ENCODE measurements at places on chromosomes 16 and 17.

- peak; percentile 65 for DNase-seq
Observed at GRCh38 chr17:8073627-8074484, 13.7 kb downstream of the ALOX12B start.

- DNase-seq, result no peak
Observed at GRCh38 chr17:40093580-40094201, 6.7 kb downstream of the NR1D1 start.

DNA sequence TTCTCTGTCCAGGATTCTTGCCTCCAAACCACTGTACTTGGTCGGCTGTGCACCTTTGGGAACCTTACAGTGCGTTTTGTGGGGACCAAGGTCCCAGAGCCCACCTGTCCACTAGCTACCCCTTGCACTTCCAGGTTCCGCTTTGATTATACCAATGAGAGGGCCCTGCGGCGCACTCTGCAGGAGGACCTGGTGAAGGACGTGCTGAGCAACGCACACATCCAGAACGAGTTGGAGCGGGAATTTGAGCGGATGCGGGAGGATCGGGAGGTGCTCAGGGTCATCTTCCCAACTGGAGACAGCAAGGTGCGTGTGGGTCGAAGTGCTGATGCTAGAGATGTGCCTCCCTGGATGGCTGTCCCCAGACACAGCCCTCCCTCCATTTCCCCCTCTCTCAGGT lies 18.8 kb downstream of the POLR2A start:
- no peak for DNase-seq

DNA sequence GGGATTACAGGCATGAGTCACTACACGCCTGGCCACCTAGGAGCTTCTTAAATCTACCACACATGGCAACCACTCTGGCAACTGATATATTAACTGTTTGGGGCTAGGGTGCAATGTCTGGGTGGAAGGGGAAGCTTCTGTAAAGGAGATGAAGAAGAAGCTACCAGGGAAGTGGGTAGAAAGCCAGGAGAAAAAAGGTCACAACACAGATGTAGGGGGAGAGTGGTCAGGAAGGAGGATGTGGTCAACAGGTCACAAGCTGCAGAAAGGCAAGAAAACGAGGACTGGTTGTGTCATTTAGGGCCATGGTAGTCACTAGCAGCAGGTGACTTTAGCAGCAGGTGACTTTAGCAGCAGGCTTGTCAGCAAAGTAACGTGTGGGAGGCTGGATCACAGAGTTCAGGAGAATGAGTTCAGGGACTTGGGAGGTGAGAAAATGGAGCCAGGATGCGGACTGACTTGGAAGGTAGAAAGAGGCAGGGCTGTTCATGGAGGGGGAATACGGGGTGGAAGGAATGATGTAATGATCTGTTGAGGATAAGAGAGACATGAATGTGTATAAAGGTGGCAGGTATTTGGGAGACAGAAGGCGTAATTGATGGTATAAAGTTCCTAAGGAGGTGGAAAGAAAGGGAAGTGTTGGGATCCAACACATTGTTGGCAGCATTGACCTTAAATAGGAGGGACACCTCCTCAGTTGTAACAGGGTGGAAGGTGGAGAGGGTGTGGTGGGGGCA lies 16.3 kb upstream of the WFIKKN2 start:
- peak; percentile 31 for DNase-seq

- DNase-seq, result no peak
Observed at GRCh38 chr16:59046335-59046734, 312.2 kb upstream of the GOT2 start.

- DNase-seq, result no peak
Observed at GRCh38 chr16:52141871-52142270, 405.1 kb downstream of the TOX3 start.

- no peak for DNase-seq
Observed at GRCh38 chr17:10757067-10757466, 27.2 kb upstream of the TMEM220 start.

DNA sequence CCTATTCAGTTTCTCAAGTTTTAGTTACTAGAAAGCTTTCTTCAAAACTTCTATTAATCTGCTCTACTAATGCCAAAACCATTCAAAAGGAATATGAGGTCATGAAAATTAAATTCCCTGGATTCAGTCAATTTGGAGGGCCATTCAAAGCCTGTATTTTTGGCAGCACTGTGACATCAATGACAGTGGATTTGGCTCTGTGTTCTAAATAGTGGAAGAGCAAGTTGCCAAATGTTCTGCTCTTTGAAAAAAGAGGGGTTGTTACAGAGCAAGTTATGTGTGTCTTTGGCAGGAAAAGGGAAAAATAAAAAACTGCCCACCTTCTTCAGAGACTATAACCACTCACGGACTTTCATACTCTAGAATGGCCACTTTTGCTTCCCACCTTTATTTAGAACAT lies 3.2 kb upstream of the C16orf46 start:
- no peak for DNase-seq

DNA sequence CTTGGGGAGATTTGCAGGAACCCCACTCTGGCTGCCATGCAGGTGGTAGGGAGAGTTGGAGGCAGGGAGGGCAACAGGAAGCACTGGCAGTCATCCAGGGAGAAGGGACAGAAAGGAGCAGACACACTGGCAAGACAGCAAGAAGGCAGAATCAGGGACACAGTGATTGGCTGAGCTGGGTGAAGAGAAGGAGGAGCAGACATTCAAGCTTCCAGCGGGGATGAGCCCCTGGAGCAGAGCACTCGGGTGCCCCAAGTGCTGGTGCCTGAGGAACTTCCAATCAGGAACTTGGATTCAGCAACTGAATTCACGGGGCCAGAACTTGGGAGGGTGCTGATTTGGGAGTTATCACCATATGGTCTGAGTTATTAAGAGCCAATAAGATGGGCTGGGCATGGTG lies 6.3 kb upstream of the ITGA3 start:
- no peak for DNase-seq

- no peak for DNase-seq
Observed at GRCh38 chr17:50608700-50609379, 25.8 kb upstream of the ABCC3 start.

DNA sequence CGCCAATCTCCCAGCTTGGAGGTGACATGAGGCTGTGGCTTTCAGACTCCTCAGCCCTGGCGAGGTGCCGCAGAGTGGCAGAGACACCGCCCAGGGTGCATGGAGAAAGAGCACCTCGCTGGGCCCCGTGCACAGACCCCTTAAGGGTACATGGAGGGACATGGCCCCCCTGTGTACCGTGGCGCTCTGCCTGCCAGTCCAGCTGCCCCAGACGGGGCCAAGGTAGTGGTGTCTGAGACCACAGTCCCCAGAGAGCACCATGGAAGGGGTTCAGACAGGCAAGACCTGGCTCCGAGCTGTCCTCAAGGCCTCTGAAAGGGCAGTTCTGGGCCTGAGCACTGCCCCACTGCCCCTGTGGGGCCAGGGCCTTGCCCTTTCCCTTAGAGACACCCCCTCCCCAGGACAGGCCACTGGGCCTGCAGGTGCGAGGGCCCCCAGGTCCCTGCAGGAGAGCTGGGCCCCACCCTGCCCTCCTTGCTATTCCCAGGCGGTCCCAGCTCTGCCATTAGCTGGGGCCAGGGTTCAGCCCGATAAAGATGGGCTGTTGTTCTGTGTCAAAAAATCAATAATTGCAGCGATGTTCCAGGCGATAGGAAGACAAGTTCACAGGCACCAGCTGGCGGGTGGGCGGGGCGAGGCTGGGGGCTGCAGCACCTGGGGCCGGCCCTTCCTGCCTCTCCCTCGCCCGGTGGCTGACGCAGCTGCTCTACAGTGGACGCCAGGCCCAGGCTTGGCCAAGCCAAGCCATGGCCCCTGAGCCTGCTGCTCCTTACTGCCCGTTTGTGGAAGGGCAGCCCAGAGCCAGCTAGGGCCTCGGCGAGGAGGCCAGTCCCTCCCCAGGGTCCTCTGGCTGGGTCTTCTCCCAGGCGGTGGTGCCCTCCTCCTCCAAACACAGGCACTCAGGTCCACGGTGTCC lies 51.7 kb downstream of the ZFPM1 start:
- DNase-seq, result no peak

DNA sequence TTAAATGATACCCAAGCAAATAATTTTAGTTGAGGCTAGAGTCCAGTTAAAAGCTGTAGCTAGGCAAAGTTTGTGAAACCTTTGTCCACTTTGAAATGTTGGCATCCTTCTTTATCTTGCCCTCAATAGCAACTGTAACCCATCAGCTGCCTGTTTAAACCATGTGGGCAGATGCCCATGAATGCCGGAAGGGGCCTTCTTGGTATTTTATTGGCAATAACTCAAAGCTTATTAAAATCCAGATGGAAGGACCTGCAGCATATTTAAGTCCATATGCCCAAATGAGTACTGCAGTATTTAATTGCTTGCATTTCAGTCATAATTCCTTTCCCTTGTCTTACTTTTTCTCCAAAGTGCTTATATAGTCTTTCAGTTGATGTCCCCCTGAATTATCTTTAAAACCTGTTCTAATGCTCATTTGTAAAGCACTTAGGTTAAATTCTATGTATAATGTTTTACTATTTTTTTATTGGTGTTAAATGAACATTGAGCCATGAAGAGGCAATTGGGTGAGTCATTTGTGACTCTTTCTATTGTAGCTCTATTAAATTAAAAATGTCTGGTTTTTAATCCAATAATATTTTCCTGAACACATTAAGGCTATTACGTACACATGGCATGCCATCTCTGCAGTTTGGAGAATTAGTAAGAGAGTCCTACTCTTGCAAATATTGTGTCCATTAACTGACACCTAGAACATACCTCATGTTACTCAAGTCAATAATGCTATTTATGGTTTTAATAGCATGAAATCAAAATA lies 225.3 kb downstream of the KCNJ2 start:
- no peak for DNase-seq

DNA sequence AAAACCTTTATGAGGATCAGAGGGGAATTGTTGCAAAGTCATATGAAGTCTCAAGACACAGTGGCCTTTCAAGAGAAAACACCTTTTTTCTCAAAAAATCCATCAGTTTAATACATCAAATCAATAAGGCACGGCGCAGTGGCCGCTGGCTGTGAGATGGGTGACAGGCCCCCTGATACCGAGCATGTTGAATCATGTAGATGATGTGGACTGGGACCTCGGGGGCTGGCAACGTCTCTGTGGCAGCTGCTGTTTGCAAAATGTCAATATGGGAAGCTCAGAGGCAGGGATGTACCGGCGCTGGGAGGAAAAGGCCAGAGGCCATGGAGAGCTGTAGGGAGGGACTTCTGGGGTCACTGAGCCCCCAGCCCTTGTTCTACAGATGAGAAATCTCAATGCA lies 169.1 kb downstream of the GSG1L start:
- no peak for DNase-seq

DNA sequence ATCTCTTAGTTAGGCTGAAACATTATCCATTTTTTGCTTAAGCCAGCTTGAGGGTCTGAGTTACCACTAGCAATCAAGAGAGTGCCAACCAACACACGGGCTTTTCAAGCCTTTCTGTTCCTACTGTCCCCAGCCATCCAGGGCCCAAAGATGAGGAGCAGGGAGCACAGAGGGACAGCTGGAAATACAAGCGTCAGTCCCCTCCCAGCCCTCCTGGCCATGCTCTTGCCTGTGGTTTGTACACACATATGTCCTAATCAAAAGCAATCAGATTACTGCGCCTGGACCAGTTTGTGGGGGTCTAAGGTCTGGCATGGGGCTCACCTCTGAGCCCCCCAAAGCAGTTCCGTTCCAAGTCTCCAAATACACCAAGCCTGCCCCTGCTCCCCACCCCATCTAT lies 3.5 kb downstream of the CORO7 start:
- no peak for DNase-seq

All from MG63 (cell line).